Hematopoietic multipotent progenitor cell treated with erythropoietin and hydrocortisone succinate and interleukin-3 and kit ligand, for 17 days (in vitro differentiated cells): ENCODE measurements at places on chromosomes 6 and 20.
A peak's percentile ranks its signal among the peaks of the same experiment; 100 is the strongest.

DNA sequence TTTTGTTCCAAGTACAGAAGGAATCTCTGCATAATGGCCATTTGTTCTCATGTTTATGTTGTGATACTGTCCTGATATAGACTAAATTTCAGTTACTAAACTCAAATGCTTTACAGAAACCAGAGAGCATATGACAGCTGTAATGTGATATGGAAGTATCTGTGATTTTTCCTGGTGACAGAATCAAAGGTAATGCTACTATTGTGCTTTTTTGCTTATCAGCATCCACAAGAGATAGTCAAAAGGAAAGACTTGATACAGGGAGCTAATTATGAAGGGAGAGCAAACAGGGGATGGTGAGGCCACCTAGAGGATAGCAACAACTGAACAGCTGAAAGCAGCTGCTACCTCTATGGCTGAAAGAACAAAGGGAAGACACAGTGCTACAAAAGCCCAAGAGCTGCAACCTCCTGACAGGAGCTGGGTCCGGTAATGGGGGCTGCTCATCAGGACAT, 181.4 kb downstream of the PHF3 start:
- no peak for DNase-seq

DNA sequence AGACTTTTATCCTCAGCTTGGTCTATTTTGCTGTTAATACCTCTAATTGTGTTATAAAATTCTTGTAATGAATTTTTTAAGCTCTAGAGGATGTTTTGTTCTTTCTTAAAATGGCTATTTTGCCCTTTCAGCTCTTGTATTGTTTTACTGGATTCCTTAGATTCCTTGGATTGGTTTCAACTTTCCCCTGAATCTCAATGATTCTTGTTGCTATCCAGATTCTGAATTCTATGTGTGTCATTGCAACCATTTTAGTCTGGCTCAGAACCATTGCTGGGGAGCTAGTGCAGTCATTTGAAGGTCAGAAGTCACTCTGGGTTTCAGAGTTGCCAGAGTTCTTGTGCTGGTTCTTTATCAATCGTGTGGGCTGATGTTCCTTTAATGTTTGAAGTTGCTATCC, 37.1 kb downstream of the OTOR start:
- DNase-seq: no peak

- no peak for DNase-seq
These were observed 460.4 kb upstream of the JARID2 start for GRCh38 chr6:14785493-14785790.

- no peak for DNase-seq
These were observed 91.3 kb downstream of the PSMB1 start for GRCh38 chr6:170461556-170462365.

- DNase-seq: no peak
These were observed 181.9 kb upstream of the QKI start for GRCh38 chr6:163232649-163233048.

DNA sequence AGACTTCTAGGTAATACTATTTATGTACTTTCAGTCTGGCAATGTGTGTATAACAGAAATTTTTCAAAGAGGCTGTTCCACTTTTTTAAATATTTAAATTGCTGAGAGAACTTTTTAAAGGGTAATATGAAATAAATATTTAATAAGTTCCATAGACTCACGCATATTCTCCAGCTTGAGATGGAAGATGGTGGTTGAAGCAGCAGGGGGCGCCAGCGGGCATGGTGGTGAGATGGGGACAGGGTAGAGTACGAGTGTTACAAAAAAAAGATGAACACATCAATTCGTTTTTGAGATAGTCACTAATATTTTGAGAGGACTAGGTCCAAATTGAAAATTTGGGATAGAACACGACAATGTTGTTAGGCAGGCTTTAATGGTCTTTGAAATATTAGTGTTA, 68.4 kb downstream of the RSPO3 start:
- peak; percentile 28 for DNase-seq

GRCh38 chr20:57743450-57744095, 33.8 kb upstream of the PMEPA1 start:
- no peak for DNase-seq

DNA sequence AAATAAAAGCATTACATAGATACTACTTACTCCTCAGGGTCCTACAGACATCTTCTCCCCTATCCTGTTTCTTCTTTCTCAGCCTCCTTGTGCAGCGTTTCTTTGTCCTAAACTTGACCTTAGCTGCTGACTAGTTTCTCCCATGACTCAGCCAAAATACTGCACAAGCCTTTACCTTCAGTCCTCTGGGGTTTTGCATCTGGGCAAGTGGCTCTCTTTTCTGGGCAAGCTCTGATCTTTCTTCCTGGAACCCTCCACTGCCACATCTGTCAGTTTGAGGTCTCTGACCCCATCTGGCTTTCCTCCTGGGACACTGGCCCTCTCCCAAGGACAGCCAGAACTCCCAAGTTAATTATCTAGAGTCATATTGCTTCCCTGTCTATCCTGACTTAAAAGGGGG, 838.4 kb downstream of the DHX35 start:
- no peak for DNase-seq

DNA sequence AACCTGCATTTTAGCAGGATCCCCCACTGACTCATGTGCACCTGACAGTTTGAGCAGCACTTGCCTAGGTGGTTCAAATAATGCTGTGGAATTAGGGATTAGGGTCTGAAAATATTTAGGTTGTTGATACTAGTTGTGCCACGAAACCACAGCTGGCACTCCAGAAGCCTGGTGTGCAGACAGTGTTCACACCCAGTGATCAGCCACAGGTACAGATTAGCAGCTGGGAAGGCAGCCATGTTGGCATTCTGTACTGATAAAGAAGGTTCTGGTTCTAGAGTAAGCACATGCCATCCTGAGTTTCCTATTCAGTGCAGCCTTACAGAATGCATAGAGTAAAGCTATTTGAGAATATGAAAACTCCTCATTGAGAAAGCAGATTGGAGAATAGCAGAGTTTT, 30.1 kb downstream of the TMEM74B start:
- peak; percentile 61 for DNase-seq

- no peak for DNase-seq
These were observed 70.8 kb downstream of the CDKAL1 start for GRCh38 chr6:20605061-20605460.

DNA sequence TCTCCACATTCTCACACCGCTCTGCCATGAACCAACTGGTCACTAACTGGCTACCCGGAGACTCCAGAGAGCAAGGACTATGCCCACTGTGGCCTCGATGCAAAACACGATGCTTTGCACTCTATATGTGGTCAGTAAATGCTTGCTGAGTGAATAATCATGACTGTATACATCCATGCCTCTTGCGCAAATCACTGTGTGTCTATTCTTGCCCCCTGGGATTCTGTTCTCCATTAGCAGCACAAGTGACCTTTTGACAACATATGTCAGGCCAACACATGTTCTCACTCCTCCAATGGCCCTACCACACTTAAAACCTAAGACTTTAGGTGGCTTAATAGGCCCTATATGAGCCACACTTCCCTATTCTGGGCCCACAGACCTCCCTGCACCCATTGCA, 16.9 kb downstream of the KIF16B start:
- DNase-seq: no peak

DNA sequence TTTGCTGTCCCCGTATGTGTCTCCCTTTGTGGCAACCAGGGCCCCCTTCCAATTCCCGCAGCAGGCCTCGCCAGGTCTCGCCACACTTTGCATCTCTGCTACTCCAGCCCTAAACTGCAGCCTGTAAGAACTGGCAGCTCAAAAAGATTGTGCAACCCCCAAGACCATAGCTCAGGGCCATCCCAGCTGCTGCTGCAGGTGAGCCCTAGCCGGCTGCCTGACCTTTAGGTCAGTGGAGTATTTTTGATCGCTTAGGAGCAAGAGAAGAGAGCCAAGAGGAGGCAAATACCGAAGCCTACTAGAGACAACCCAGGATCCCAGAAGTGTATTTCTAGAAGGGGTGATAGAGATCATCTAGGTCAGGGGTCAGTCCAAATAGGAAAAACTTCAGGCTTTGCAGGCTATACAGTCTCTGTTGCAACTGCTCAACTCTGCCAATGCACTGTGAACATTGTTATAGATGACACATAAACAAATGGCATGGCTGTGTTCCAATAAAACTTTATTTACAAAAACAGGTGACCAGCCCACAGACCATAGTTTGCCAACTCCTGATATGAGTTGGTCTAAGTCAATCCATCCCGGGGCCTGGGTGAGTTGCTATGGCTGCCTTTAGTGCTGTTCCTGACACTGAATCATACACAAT, 138.4 kb downstream of the EYA2 start:
- no peak for DNase-seq

DNA sequence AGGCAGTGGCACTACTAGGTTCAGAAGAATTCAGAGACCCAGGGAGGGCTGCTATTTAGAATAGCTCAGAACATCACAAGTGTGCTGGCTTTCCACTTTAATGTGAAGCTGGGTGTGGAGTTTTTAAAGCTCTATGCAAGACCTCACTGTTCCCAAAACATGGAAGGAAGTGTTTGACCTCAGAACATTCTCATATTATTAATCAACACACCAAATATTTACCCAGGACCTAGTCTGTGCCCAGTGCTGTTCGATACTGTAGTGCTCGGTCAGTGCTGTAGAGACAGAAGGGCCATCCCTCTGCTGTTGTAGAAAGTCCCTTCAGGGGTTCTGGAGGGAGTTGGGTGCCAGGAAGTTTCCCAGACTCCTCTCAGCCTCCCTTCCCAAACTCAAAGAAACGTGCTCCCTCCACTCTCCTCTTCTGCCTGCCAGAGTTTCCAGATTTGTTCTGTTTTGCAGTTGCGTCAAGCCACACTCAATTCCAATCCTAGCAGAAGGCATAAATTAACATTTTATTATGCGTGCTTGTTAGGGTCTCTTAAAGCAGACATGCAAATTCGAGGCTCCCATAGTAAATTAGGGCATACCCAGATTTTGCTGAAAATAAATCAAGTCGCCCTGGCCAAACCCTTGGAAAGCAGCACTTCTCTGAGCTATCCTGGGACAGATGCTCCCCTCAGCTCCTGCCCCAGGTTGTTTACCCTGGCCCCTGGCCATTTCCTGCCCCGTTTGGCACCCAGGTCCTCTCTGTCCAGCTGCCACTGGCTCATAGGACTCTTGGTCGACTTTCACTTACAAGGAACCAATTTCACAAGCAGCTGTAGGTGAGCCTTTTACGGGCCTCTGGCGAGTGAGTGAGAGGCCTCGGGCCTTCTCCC, 248.6 kb downstream of the HIVEP2 start:
- no peak for DNase-seq

DNA sequence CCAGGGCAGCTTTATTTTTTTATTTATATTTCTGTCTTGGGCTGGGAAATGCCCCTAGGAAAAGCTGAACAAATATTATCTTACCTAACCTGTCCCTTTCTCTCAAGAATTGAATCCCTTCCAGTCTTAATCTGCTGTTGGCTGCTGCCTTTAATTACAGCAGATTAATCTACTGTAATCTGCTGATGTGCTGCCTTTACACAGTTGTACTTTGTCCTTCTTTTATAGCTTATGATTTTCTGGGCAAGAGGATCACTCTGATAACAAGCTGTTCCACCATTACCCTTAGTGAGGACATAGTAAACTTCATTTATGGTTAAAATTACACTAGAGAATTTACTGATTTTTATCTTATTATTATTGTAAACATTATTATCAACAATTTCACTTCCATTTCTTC, 234.5 kb upstream of the MAN1A1 start:
- DNase-seq: no peak

DNA sequence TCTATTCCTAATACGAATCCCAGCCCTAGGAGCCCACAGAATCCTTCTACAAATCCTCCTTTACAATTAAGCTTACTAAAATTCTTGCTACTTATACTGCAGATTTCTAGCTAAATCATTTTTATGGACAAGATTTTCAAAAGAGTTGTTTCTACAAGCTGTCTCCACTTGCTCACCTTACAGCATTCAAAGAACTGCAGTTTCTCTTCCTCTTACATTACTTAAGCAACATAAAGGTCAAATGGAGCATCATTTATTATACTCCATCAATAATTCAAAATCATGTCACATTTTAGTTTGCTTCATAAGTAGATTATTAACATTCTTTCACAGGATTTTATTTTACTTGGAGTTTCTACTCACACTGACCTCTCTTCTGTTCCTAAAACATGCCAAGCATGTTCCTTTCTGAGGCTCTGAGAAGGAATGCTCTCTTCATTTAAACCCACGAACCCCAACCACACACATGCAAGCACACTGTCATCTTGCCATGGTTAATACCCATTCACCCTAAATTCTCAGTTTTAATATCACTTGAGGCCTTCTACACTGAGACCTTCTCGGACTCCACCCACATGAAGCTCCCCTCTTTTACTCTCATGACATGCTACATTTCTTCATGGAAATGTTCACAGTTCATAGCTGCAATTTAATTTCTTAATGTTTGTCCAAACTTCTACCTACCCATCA, 388.2 kb downstream of the TBC1D32 start:
- no peak for DNase-seq

DNA sequence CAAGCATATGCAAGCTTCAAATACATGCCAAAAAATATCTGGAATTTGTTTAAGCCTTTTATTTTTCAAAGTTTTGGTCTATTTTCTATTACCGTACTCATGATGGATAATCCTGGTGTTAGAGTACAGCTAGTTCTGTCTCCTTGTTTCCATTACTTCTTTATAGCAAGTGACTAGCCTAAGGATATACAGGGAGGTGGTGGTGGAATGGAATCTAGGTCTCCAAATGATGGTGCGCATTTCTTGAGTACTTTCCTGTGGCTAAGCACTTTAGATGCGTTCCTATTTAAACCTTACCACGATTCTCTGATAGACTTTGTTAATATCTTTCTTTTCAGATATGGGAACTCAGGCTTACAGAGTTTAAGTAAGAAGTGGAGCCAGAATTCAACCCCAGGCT, 3.5 kb downstream of the SLC16A10 start:
- no peak for DNase-seq

DNA sequence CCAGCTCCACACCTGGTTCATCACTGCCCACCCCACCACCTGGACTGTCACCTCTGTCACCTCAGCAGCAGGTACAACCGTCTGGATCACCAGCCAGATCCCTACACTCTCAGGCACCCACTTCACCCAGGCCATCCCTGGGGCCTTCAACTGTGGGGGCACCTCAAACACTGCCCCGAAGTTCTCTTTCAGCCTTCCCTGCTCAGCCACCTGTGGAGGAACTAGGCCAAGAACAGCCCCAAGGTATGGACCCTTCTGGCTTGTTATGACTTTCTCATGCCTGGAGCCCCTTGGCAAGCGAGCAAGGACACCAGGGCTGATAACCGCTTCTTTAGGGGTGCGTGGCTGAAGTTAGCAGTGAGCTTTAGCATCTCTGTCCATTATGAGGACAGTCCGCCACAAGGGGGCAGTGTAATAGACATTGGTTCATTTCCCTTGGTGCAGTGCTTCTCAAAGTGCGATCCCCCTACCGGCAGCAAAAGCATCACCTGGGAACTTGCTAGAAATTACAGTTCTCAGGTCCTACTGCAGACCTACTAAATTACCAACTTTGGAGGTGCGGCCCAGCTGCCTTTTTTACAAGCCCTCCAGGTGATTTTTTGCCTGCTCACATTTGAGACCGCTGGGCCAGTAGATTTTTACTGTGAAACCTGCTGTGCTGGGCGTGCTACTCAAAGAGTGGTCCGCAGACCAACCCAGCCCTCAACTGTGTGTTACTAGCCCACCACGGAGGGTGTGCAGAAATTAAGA, 32.5 kb downstream of the PNPLA1 start:
- peak; percentile 93 for DNase-seq

GRCh38 chr20:24185791-24186190, 197.2 kb upstream of the GGTLC1 start:
- no peak for DNase-seq

- no peak for DNase-seq
These were observed 241.4 kb downstream of the SLC24A3 start for GRCh38 chr20:19453862-19454261.

- no peak for DNase-seq
These were observed 234.5 kb upstream of the THEMIS start for GRCh38 chr6:128135325-128135724.
